ENCODE measurements at places on chromosomes 5 and 9.

DNA sequence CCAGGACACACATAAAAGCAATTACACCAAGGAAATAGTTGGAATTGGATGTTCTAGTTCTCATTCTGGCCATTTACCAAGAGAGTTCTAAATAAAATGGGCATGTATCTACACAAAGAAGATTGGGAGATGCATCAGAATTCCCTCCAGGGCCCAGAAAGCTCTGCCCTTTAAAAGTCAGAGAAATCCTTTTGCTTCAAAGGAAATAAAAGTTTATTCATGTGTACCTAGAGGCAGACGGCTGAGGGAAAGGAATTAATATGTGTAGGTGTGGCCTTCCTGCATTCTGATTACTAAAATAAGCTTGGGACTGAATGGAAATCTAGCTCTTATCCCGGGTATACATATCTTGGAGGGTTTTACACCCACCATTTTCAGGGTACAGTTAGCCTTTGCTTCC lies 719.4 kb downstream of the SEMA5A start:
- DNase-seq = no peak

- DNase-seq = peak; percentile 50
These were observed 84.6 kb downstream of the VCAN start for GRCh38 chr5:83556190-83556589.

DNA sequence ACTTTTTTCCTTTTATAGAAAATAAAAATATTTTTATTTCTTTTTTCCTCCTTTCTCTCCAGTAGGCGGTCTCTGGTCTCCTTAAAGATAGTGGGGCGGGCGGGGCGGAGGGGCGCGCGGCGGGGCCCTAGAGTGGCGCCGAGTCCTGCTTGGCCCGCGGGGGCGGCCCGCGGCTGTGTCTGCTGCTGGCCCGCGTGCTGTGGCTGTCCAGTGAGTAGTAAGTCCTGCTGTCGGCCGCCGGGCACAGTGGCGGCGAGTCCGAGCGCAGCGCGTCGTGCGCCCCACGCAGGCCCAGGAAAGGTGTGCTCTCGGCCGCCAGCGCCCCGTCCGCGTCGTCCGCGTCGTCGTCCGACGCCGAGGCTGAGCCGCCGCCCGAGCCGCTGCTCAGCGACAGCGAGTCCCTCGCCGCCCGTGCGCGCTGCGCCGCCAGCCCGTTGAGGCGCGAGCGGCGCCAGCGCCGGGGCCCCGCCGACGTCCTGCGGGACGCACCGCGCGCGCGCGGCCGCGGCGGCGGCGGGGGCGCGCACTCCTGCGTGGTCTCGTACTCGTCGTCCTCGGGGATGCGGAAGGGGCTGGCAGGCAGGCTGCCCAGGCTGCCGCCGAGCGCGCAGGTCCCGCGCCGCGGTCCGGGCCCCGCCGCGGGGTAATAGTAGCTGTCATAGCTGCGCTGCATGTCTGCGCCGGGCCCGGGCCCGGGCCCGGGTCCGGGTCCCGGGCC lies 52.3 kb downstream of the PSD2 start:
- peak; percentile 70 for DNase-seq

- DNase-seq = no peak
These were observed 368.7 kb downstream of the MLLT3 start for GRCh38 chr9:20253635-20254034.

- DNase-seq = peak; percentile 67
These were observed 51.3 kb downstream of the SLC22A5 start for GRCh38 chr5:132420706-132421272.

- no peak for DNase-seq
These were observed 223.9 kb downstream of the SREK1 start for GRCh38 chr5:66367814-66368541.

- DNase-seq = peak; percentile 26
These were observed 50.4 kb upstream of the STXBP1 start for GRCh38 chr9:127561491-127562278.

- DNase-seq = no peak
These were observed 1.8 kb upstream of the JADE2 start for GRCh38 chr5:134523543-134524271.

- DNase-seq = no peak
These were observed 10.9 kb downstream of the HABP4 start for GRCh38 chr9:96460882-96461281.

DNA sequence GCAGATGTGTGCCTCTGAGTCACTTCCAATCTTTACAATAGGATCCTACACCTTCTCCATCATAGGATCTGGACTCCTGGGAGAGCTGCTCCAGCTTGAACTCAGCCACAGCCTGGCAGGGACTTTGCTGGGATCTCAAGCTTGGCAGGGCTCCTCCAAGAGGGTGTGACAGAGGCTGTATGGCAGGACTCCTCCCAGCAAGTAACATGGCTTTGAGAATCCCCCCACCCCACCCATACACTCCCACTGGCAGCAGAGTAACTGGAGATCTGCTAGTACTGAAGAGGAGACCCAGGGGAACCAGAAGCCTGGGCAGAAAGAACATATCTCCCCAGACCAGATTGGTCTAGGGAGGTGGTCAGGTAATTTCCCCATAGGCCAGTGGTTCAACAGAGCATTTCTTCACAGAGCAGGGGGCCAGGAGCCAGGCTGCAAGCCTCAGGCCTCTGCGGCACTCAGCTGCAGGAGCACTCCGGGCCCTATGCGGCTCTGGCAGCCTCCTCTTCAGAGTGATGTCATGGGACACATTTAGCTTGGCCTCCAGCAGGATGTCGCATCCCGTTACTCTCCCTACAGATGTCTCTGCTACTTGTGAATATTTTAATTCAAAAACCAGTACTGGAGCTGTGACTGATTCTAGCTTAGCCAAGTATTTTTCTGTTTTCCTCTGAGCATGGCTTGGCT lies 1.7 kb upstream of the ACSL6 start:
- DNase-seq = no peak

DNA sequence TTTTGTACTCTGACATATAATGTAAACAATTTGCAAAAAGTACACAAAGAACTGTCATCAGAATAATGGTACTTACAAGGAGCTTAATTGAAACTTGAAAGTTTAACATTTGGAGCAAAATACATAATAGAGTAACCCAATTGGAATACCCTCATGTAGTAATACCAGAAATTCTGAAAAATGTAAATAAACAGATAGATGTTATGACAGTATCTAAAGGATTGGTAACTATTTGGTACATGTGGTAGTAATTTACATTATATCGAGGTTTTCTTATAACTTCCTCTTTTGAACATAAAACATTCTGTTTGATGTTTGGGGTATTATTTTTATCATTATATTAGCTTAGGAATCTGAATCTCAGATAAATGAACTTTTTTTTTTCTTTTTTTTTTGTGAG lies 211.7 kb upstream of the ELL2 start:
- DNase-seq = no peak

DNA sequence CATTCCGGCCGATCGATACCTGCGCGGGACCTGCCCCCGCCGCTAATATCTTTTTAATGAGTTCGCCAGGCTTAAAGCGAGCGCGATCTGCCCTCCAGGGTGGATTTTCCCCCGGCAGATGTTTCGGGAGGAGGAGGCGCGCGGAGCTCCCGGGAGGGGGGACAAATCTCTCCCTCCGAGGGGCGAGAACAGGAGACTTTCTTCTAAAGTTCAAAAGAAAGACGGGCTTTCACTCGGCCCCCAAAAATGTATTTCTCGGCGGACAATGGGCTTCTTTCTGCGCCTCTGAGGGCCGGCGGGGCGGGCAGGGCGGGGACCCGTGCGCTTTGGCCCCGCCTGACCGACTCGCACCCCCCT lies 4.1 kb upstream of the PRDM12 start:
- no peak for DNase-seq

DNA sequence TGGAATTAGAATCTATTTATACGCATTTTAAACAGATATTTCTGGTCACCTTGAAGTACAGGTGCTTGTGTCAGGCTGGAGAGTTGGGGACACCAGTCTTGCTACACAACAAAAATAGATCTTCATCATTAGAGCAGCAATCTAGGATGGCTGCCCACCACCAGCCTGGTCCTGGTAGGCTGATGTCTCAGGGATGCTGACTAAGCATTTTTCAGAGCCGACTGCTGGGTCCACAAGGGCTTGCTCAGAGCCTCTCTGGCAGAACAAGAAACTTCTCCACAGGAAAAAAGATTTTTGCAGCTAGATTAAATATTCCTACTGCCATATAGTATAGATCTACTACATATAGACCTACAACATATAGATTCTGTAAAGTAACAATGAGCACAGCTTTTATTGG lies 12.0 kb upstream of the FAM81B start:
- no peak for DNase-seq

- no peak for DNase-seq
These were observed 155.1 kb downstream of the AGTPBP1 start for GRCh38 chr9:85586684-85587083.

GRCh38 chr5:176570044-176570443 lies 20.9 kb downstream of the CDHR2 start:
- no peak for DNase-seq

GRCh38 chr9:87464992-87465378 lies 32.7 kb upstream of the DAPK1 start:
- DNase-seq = no peak

DNA sequence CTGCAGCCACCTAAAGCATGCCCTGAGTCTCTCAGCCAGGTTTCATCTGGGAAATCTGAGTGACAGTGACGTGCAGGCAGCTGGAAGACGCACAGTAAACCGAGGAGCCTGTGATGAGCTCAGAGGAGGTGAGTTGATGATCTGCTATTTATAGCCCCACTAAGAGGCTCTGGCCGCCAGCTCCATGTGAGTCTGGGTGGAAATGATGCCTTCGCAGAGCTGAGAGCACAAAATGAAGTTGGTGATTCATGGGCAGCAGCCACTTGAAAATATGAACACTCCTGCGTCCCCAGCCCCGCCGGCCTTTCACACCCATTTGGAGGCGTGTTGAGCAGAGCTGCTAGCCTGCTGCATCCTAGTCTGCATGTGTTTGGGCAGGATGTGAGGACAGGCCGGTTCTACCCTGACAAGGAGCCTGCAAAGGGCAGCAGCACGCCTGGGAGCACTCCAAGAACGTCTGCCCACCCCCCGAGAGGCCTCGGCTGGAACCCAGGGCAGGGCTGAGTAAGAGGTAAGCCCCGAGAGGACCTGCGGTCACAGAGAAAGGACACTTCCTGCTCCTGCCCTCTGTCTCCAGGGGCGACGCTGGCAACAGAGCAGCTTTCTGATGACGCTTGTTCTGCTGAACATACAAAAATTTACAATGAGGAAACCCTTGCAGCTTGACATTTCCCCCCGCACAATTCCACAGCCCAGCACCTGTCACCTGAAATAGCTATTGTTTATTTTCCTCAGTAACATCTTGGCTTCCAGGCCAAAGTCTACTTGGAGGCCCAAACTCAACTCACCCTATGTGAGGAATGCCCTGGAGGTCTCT lies 25.1 kb upstream of the CDKN2AIPNL start:
- peak; percentile 65 for DNase-seq

DNA sequence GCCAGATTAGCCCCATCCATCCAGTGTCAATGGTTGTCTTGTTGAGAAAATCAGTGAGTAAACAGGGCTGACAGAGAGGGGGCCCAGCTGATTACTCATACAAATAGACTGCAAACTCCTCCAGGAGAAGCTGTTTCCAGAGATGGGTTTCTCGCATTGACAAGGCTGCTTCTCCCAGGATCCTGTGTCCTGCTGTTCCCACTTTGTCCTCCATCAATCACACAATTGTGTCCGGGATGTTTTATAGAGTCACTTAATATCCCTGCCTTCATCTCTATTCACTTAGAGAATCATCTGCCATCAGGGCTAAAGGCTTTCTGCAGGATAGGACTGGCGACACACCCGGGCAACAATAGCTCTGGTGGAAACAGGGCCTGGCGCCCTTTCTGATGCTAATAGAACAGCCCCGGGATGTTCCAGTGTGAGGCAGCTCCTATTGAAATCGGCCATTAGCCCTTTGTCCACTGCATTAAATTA lies 71.7 kb upstream of the TBCA start:
- DNase-seq = no peak

DNA sequence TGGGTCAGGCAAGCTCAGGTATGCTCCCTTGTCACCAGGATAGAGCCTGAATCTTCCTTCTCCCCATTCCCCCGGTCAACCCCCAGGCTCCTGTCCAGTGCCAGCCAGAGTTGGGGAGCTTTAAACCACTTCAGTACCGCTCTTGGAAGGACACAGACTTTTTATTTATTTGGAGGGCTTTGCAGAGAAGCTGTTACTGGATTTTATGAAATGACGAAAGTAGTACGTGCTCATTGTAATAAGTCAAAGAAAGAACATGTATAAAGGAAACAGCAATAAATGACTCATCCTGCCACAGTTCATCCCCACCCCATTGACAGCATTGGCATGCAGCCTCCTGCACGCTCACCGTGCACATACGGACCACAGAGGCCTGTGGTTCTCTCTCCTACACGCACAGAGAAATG lies 230.3 kb downstream of the AUH start:
- peak; percentile 96 for DNase-seq

GRCh38 chr9:7363777-7364477 lies 435.7 kb downstream of the DMAC1 start:
- DNase-seq = no peak

- DNase-seq = no peak
These were observed 55.3 kb downstream of the GAS1 start for GRCh38 chr9:86891886-86892437.

- DNase-seq = no peak
These were observed 60.8 kb downstream of the MTMR12 start for GRCh38 chr5:32251871-32252458.

- DNase-seq = peak; percentile 58
These were observed 161.2 kb downstream of the GNA14 start for GRCh38 chr9:77486968-77487367.

DNA sequence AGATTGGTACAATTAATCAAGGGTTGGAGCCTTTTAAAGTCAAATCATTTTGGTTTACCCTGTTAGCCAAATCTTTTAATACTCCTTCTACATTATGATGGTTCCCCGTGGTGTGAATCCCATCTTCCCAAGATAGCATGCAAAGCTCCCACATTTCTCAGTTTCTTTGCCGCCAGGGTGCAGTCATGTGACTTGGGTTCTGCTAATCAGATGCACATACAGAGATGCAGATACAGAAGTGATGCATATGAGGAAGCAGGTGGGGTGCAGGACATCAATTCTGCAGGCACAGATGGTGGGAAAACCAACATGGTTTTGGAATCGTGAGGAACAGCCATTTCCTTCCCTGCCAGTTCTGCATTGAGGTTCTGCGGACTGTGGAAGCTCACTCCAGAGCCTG lies 8.4 kb upstream of the MAST4 start:
- no peak for DNase-seq
